ENCODE measurements at places on chromosomes 7 and 10.

GRCh38 chr7:127892488-127893314 is 138.5 kb downstream of the LRRC4 start:
- DNase-seq = no peak

DNA sequence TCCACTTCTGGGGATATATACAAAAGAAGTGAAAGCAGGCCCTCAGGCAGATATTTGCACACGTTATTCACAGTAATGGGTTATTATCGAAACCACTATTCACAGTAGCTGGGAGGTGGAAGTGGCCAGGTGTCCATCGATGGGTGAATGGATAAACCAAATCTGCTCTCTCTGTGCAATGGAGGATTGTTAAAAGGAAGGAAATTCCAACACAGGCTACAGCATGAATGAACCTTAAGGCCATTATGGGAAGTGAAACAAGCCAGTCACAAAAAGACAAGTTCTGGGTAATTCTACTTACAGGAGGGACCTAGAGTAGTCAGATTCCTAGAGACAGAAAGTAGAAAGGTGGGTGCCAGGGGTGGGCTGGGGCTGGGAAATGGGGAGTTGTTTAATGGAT is 48.5 kb upstream of the BHLHA15 start:
- DNase-seq = no peak

- no peak for DNase-seq
These were observed 2.8 kb downstream of the HTRA1 start for GRCh38 chr10:122464250-122464510.

GRCh38 chr7:151126491-151127137 is 40.3 kb downstream of the AGAP3 start:
- peak; percentile 3 for DNase-seq

GRCh38 chr7:20577441-20578071 is 37.9 kb upstream of the ABCB5 start:
- DNase-seq = no peak

Data from CD8-positive, alpha-beta T cell (primary cell).